EL (cell line): ENCODE measurements at places on chromosomes 7 and 10.
A peak's percentile ranks its signal among the peaks of the same experiment; 100 is the strongest.

DNA sequence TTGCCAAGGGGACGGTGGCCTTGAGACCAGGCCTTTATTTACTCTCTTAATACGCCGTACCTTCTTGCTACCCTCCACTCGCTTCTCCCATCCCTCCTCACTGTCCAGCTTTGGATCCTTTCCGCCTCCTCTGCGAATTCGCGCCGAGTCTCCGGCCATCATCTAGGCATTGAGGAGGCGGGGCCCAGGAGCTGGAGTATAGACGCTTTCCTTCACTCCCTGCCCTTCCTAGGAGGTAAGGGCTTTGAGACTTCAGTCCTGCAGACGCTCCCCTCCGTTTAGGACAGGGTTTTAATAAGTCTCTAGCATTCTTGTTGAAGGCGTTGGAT lies 538 bp downstream of the TFAM start:
- DNase-seq, result peak; percentile 62

DNA sequence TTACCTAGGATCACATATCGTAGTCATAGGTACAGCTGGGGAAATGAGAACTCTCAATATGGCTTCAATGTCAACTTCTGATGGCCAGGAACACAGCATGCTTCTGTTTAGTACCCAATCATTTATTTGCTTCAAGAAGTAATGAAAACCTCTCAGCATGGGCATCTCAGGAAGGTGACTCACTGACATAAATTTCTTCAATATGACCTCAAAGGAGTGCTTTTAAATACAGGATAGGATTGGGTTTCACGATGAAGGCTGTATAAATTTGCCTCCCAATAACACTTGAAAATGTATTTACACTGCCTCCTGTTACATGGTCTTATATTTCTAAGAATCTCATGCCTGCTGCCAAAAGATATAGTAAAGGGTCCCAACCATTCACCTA lies 15.1 kb downstream of the ITGA8 start:
- DNase-seq, result peak; percentile 16

GRCh38 chr10:128367807-128368206 lies 241.6 kb upstream of the MKI67 start:
- no peak for DNase-seq

DNA sequence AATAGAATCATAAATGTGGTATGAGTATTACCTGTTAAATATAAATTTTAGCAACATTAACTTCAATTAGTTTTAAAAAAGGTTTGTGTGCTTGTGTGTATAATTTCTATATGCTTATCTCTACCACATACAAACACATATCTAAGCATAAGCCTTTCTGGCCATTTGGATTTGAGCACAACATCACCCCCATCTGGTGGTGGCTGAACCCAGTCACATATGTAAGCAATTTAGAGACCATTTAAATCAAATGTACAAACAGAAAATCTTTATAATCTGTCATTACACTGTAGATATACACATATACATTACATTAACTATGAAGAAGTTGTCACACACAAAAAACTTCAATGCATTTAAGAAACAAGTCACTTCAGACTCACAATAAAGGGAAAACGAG lies 31.7 kb downstream of the GPR22 start:
- peak; percentile 38 for DNase-seq

- DNase-seq, result no peak
Observed at GRCh38 chr7:43072530-43072929, 39.9 kb upstream of the HECW1 start.

GRCh38 chr7:18518555-18518954 lies 23.0 kb downstream of the HDAC9 start:
- DNase-seq, result no peak
